LHCN-M2 (cell line): ENCODE measurements at places on chromosomes 7 and 10. TPM values are rescaled to one million over a fixed set of nuclear protein-coding genes. Genes with fewer than 3 reads are reported as not detected.

The CALHM1 gene
- total RNA-seq: not detected in 2 replicates

The MACROH2A2 gene
- 13.3 and 14.5 TPM in 2 replicates for total RNA-seq

The DNAJC1 gene
- 23.4 and 35.8 TPM in 2 replicates for total RNA-seq

The AGBL3 gene
- 0.38 and 1.0 TPM in 2 replicates for total RNA-seq

The MMRN2 gene
- 0.51 and 1.9 TPM in 2 replicates for total RNA-seq

The FEZF1 gene
- 0.06 TPM in 1 of 2 replicates, not detected in the other for total RNA-seq

The CYP3A4 gene
- 0.13 TPM in 1 of 2 replicates, not detected in the other for total RNA-seq

The LRRC18 gene
- not detected in 2 replicates for total RNA-seq

The PHYHIPL gene
- 0.06 and 0.13 TPM in 2 replicates for total RNA-seq

The PAX4 gene
- total RNA-seq: not detected in 2 replicates

The DGKI gene
- 4.2 and 5.3 TPM in 2 replicates for total RNA-seq

The TBX20 gene
- total RNA-seq: not detected in 2 replicates

The HEPACAM2 gene
- not detected in 2 replicates for total RNA-seq
